Activated CD4-positive, alpha-beta T cell treated with anti-CD3 and anti-CD28 coated beads, Interleukin-2, amount 50 U/mL, for 48 hours (primary cell): ENCODE measurements at places on chromosomes 1 and 21.
A peak's percentile ranks its signal among the peaks of the same experiment; 100 is the strongest.

DNA sequence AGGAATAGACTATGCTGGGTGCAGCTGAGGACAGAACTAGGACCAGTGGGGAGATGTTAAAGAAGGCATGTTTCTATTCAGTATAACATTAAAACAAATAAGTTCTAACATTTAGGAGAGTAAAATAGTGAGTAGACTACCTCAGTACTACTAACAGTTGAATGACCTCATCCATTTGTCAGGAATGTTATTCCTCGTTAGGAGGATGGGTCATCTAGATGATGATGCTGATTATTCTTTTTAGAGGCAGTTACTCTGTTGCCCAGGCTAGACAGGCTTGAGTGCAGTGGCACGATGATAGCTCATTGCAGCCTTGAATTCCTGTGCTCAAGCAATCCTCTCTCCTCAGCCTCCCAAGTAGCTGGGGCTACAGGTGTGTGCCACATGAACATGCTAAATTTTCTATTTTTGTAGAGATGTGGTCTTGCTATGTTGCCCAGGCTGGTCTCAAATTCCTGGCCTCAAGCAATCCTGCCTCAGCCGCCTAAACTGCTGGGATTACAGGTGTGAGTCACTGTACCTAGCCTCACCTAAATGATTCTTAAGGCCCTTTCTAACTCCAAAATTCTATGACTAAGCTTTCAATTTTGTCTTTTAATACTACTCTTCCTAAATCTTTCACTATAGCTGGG, 9.3 kb downstream of the EEIG2 start:
- no peak for DNase-seq

GRCh38 chr1:56435434-56436262, 143.7 kb downstream of the PLPP3 start:
- DNase-seq, result no peak

DNA sequence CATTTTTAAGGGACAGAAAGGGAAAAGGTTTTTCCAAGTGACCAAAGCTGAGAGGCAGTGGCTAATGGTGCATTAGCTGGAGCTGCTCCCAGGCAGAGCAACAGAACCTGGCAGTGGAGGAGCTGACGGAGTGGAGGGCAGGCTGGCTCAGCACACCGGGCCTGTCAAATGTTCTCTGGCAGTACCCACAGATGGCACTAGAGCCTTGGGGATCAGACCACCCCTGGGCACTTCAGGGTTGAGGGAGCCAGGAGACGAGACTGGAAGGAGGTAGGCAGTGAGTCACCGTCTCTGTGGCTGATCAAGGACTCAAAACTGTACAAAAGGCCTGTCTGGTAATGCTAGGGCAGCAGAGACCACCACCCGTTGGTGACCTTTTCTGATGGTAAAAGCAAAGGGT, 121.7 kb upstream of the KIAA0040 start:
- no peak for DNase-seq

DNA sequence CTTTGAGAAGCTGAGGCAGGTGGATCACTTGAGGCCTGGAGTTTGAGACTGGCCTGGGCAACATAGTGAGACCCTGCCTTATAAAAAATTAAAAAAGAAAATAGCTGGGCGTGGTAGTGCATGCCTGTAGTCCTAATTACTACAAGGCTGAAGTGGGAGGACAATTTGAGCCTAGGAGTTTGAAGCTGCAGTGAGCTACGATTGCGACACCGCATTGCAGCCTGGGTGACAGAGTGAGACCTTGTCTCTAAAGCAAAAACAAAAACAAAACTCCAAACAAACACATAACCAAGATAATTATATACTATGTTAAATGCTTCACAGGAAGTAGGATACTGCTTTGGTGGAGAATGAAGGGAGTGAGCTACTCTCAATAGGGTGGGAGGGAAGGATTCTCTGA, 5.4 kb upstream of the PAFAH2 start:
- no peak for DNase-seq

GRCh38 chr21:44657635-44658540, at the start of gene KRTAP12-3:
Gene KRTAP12-3 (plus strand): TSS chr21:44657932. CDS start chr21:44657980, 48 bp downstream.
- DNase-seq, result no peak

- DNase-seq, result no peak
Measured at GRCh38 chr21:15659753-15660422, 69.9 kb upstream of the USP25 start.

DNA sequence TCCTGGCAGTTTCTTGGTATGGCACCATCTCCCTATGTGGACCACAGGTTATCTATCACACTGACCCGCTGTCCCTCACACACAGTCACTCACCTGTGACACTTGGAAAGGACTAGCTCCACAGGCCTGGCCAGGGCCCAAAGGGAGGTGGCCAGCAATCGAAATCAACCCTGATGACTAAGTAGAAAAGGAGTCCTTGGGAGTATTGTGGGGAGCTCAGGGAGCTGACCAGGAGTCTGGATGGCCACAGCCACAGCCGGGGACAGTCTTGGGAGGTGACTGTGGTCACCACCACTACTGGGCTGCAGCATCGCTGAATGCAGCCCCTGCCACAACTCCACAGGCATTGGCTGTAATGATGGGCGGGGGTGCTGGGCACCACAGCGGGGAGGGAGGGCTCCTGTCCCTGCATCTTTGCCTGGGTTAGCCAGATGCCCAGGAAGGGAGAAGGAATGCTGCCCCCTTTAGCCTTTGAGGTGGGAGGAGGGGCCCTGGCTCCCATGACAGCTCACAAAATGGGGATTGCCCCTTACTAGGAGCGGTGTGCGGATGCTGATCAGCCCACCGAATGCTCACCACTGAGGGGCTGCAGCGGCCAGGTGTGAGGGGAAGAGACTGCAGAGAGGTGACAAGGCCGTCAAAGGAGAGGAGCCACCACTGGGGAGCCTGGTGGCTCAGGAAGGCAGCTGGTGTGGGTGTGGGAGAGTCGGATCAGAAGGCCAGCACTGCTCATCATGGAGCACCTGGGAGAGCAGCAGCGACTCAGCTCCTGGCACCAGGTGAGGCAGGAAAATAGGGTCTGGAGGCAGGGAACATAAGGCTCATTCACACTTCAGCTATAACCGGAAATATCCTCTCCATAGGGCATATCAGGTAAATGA, 61.3 kb downstream of the H3-3A start:
- DNase-seq, result no peak

DNA sequence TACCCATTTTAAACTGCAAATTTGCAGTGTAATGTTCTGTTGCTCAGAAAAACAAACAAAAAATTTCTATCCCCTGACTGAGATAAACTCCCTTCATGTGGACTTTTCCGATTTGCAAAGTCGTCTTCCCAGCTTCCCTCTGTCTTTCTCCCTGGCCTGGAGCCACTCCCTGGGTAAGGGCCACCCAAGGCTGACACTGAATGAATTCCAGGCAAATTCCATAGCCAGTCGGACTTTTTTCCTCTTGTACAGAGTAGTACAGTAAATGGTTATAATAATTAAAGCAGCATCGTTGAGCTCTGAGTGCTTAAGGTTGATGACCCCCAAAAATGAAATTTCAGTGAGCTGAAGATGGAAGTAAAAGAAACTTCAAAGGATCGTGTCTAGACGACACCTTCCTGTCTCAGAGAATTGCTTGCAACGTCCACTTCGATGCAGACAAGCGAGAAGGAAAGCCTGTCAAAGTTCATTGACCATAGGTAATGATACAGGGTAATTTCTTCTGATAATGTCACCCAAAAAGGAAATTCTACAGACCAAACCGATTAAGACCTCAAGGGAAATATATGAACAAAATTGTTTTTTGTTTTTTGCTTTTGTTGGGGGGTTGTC, 33.6 kb upstream of the LHX8 start:
- no peak for DNase-seq

- no peak for DNase-seq
Measured at GRCh38 chr1:162740755-162741154, 49.7 kb upstream of the HSD17B7 start.

DNA sequence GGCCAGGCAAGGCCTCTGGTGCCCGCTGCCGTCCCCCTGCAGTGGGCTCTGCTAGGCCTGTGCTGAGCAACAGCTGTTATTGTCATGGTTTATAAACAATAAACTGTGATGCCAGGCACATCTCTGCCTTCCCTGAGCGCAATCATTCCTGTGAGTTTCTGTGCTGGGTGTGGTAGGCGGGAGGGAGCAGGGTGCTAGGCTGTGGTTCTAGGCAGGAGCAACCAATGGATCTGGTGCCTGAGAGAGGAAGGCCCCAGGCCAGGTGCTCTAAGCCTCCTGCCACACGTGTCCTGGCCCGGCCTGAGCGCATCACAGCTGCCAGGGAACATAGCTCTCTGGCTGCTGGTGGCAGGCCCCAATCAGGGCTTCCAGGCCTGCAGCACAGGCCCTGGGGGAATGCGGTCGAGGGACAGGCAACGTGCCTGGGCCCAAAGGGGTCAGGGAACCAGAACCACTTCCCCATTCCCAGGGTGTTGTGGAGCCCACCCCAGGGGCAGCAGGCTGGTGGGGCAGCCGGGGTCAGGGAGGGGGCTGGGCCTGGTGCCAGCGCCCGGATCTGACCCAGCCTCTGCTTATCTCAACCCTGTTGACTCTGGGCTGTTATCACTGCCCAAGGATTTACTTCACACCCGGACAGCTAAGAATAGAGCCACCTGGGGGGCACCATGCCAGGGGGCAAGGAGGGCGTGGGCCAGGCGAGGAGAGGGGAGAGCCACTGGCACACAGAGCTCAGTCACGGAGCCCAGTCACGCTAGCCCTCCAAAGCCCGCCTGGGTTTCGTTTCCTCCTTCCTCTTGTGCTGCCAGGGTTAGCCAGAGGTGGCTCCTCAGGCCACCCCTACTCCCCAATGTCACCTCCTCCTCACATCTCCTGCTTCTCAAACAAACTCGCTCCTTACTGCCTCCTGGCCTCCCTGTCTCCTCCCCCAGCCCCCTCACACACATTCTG, 11.5 kb downstream of the TRIM46 start:
- DNase-seq, result no peak

DNA sequence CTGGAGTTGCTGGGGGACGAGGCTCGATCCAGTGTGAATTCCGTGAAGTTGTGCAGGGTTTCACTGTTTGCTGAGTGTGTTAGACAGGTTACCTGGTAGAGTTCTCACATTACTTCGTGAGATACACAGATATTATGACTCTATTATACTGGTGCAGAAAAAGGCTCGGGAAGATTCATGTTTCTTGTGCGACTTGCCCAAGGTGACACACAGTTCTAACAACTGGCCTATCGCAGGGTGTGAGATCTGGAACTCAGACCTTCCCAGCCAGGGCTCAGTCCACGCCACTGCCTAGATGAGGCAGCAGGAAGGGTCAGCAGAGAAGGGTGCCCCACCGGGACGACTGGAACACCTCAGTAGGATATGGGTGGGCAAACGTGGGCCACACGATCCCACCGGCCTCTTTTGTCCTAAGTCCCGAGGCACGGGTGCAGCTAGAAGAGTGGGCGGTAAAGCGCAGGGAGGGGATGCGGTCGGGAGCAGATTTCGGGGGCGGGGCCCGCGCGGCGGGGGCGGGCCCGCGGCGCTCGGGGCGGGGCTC, 296 bp upstream of the RNPEP start:
- DNase-seq, result peak; percentile 81

DNA sequence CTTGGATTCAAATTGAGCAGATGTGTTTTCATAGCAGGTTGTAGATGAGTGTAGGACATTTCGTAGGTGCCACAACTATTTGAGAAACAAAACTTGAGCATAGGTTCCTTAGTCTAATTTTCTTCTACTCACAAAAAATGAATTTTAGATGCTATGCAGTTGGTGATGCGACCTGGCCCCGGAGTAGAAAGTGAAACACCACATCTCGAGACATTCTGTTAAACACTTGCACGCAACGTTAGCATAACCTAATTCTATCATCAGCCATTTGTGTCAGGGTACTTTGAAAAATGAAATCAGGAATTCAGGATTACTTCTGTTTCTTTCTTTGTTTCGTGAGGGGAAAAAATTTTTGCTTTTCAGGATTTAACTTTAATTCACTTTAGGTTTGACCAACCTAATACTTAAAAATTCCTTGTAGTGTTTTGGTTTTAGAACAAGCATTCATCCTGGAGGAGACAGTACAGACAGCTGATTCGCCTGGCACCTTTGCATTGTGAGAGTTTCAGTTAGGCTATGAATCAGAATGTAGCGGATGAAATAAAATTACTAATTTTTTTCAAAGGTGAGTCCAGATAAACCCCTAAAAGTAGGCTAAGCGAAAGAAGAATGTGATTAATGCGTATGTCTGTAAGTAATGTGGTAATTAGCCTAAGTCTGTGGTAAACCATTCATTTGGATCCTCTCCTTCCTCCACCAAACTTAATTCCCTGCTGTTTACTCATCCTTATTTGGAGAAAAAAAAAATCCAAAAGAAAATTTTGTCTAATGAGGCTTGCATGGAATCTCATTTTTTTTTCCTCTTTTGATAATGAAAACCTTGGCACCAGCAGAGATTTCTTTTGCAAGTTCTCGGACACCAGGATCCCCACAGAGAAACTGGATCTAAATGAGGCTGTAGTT, 44.9 kb downstream of the MAP3K21 start:
- no peak for DNase-seq

DNA sequence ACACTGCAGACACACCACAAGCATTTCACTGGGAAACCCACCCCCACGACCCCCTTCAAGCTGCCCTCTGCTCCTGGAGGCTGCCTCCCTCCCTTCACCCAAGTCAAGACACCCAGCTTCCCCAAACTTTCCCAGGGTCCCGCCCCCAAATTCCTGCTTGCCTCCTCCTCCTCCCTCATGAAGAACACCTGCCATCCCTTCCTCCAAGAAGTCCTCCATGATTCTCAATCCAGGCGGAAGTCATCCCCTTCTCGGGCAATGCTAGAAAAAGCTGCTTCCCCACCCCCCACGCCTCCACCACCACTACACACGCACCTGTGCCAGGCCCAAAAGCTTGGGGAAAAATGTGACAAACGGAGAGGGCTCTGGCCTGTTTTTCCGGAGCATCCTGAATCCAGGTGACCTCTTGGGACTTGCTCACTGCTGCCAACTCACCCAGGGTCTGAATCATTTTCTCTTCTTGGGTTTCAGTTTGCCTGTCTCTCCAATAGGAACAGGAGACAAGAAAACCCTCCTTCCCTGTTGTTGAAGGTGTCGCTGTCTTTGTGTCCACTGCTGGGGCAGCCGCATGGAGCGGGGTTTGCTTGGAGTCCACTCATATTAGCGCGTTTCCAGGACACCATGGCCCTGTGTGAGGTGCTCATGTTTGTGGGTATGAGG, 101.0 kb upstream of the CASZ1 start:
- DNase-seq, result no peak

- no peak for DNase-seq
Measured at GRCh38 chr1:23867542-23867894, 572 bp downstream of the FUCA1 start.

DNA sequence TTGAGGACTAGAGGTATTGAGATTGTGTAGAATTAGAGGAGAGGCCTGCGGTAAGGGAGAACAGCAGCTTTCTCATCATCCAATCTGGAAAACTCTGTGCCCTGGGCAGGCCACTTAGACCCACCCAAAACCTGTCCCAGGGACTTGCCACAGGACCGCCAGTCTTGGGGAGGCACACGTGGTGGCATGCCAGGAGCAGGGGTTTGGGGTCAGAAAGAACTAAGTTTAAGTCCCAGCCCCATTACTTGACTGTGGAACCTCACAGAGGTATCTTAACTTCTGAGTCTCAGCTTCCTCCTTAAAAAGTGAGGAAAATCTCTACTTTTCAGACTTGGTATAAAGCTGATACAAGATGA, 356.6 kb downstream of the HHAT start:
- DNase-seq, result no peak

- DNase-seq, result no peak
Measured at GRCh38 chr1:195005338-195005737, 1602.9 kb downstream of the KCNT2 start.
